Stimulated activated CD8-positive, alpha-beta memory T cell treated with anti-CD3 and anti-CD28 coated beads, Interleukin-12 subunit alpha, Interleukin-12 subunit beta, amount 100 ng/mL, for 1 hour (primary cell): ENCODE measurements at places on chromosomes 4 and X.

- DNase-seq = no peak
Observed at GRCh38 chrX:124726881-124727280, 380.5 kb downstream of the SH2D1A start.

- DNase-seq = no peak
Observed at GRCh38 chr4:170025523-170026252, 507 bp downstream of the MFAP3L start.

- DNase-seq = no peak
Observed at GRCh38 chrX:119201570-119201969, 34.5 kb upstream of the PGRMC1 start.

GRCh38 chr4:24650849-24651640 is 66.7 kb upstream of the DHX15 start:
- DNase-seq = no peak

GRCh38 chr4:122701061-122701460 is 31.4 kb upstream of the BBS12 start:
- no peak for DNase-seq

GRCh38 chr4:16598597-16599206 is 299.7 kb downstream of the LDB2 start:
- no peak for DNase-seq

- DNase-seq = no peak
Observed at GRCh38 chr4:103074744-103075434, 1.7 kb downstream of the SLC9B2 start.

GRCh38 chr4:148061141-148061481 is 329.2 kb downstream of the ARHGAP10 start:
- DNase-seq = no peak

DNA sequence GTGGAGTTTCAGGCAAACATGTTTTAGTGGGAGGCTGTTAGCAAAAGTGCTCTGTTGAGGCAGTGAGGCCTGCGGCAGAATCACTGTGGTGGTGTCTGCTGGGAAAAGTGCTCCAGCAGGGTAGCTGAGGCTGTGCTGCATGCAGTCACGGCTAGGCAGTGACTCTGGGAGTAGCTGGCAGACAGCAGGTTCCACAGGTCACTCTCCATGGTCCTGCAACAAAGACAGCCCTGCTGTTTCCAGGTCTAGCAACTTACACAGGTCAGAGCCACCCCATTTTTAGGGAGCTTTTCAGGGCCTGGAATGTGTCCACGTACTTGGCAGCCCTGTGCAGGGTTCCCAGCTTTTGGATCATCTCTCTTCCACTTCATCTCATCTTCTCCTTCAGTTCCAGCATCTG is 184.3 kb downstream of the NAA11 start:
- DNase-seq = no peak

DNA sequence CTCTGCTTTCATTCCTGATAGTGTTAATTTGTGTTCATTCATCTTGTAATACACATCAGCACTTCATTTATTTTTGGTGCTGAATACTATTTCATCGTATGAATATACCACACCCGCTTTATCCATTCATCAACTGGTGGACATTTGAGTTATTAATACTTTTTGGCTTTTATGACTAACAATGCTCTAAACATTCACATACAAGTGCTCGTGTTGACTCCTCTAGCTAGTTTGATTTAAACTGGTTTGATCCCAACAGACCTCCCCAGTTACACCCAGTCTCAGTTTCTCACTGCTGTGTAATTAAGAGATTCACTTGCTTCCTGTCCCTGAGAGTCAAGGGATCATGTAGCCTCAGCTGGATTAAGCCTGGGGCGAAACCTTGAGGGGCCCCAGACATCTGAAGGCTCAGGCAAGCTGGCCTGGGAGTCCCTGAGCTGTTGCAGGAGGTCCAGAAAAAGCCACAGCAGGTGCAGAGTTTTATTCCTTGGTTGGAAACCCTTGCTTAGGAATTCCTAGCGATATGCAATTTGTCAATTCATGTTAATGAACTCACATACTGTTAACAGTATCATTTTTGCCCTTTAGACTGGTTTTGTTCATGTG is 52.8 kb upstream of the CLDN24 start:
- no peak for DNase-seq

GRCh38 chr4:78742300-78742699 is 33.9 kb upstream of the BMP2K start:
- no peak for DNase-seq

DNA sequence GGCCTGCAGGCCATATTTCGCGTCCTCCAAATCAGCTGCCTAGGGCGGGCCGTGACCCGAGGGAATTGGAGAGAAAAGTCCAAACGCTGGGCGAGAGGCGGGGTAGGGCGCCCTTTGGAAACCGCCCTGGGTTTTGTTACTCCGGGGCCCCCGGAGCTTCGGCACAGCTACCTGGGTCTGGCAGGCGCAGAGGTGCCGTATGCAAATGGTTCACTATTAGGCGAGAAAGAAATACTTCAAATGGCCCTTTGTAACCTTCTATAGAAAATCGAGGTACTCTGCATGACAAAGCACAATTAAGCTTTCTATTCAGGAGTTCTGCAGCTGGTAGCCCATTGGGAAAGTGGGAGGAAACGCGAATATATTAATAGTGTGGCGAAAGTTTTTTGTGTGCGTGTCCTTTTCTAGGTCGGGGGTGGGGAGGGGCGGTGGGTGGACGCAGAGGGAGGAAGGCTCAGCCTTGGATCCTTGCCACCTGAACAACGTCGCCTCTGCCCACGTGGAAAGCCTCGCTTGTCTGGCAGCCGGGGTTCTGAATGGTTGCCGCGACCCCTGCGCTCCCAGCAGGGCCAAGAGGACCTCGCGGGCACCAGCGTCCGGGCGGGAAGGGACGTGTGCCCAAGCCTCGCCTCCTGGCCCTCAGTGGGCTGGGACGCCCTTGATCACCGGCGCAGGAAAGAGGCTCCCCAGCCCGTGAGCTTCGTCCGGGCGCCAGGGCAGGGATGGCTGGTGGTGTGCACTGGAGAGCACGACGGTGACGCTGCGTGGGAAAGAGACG is 9.5 kb downstream of the GSX2 start:
- DNase-seq = no peak

DNA sequence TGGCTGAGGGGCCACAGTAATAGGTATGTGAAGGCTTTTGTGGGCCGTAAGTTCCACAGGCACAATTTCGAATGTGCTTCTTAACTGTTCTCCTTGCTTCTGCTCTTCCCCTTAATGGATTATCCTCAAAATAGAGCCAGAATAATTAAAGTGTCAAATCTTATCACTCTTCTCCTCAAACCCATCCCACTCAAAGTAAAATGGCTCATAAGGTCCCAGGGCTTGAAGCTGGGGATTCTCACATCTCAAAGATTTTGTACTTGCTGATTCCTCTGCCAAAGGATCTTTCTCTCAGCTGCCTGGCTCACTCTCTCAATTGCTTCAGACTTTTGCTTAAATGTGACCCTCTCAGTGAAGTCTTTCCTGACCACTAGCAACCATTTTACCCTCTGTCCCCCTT is 16.6 kb downstream of the ADAMTS3 start:
- DNase-seq = no peak

- no peak for DNase-seq
Observed at GRCh38 chr4:28388471-28388870, 1527.8 kb downstream of the STIM2 start.

DNA sequence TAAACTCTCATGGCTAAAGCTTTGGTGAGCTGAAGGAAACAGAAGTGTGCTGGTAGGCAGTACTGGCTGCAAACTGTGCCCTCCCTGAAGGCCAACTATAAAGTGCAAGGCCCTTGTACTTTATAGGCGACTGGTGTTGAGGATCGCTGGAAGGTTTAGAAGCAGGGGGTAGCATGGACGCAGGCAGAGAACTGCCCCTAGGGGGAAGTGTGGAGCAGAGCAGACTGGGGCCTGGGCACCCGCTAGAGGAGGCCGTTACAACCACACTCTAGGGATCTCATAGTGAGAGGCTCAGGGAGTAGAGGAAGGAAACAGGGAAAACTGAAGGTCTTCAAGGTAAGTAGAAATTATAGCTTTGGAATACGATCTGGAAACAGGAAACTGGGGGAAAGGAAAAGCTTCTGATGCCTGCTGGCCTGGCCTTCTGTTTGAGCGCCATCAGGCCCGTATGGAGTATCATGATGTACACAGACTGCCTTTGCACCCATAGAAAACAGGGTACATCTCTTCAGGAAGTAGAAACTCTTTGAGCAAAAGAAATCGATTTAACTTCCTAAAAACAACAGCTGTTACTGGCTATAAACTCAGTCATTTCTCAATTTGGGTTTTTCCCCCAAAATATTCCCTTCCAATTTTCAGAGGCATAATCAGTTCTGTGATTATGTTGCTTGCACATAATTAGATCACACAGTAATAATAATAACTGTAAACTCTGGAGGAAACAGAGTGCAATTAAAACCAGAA is 23.9 kb upstream of the TMSB4X start:
- DNase-seq = no peak

GRCh38 chr4:3433138-3433869 is 8.5 kb upstream of the HGFAC start:
- DNase-seq = no peak

DNA sequence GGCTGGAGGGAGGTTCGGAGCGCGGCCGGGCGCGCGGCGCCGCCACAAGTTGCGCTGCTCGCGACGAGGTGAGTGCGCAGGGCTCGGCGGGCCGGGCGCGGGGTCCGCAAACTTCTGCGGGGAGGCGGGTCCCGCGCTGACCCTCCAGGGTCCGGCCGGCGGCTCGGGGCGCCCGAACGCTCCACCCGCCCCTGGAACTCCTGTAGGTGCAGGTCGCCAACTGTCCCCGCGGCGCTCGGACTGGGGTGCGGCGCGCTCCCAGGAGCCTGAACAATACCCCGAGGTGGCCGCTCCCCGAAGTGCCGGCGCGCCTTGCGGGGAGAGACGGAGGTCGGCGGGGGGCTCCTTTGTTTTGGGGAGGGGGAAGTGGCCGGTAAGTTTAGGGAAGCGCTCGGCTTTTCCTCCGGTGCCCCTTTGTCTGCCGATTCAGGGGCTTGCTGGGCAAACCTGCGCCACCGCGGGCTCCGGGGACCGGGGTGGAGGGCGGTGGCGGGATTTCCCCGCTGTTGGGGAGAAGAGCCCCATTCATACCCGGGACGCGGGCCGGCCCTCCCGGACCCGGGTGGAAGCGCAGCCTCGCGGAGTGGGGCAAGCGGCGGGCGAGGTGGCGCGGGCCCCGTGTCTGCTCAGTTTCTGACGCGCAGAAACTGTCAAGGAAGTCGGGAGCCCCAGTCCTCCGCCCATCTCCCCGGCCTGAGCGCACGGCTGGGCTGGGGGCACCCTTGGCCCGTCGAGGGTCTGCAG is 694 bp downstream of the TBL1X start:
- no peak for DNase-seq

DNA sequence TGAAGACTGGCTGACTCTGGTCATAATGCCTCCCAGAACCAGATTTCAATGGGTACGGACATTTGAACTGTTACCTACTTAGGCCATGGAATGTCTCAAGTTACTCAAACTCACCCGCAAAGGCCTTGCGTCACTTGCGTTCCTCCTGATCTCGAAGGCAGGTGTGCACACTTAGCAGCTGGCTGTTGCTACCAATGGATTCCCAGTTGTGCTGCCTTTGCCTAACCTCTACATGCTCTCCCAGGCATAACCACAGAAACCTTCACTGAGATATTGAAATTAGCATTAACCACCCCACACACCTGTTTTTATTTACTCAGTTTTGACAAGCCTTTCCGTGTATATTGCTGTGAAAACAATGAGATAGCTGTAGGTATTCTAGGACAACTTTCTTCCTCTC is 2.8 kb downstream of the ERVMER34-1 start:
- no peak for DNase-seq

- DNase-seq = no peak
Observed at GRCh38 chrX:68286980-68287379, 146.3 kb downstream of the OPHN1 start.

- no peak for DNase-seq
Observed at GRCh38 chr4:139951021-139951420, 203.0 kb downstream of the MAML3 start.

- no peak for DNase-seq
Observed at GRCh38 chr4:189036906-189037305, 897.7 kb downstream of the TRIML1 start.
